Activated gamma-delta T cell (primary cell): ENCODE measurements at places on chromosomes 2 and 18.

DNA sequence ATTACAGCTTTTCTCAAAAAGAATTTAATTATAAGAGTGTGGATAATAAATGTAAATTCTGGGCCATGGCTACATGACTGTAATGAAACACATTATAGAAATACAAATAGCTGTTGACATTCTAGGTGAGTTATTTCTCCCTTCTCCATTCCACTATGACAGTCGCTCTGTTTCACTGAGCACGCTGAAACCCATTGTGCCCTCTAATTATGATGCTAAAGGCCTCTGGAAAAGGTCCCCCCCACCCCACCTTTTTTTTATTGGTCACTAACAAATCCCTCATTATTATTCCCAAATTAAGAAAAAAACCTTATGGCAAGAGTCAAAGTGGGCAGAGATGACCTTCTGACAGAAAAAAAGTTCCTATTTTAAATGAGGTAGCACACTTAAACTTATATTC is 285.0 kb upstream of the SIX3 start:
- no peak for DNase-seq

- no peak for DNase-seq
Measured at GRCh38 chr2:73386342-73386868, 769 bp downstream of the ALMS1 start.

GRCh38 chr2:64919261-64919660 is 69.9 kb upstream of the SLC1A4 start:
- no peak for DNase-seq

DNA sequence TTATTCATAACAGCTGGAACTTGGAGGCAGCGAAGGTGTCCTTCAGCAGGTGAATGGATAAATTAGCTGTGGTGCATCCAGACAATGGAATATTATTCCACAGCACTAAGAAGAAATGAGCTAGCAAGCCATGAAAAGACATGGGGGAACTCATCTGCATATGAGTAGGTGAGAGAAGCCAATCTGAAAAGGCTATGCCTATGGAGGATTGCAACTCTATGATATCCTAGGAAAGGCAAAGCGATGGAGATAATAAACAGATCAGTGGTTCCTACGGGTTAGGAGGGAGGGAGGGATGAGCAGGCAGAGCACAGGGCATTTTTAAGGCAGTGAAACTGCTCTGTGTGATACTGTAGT is 66.2 kb downstream of the ODC1 start:
- no peak for DNase-seq

DNA sequence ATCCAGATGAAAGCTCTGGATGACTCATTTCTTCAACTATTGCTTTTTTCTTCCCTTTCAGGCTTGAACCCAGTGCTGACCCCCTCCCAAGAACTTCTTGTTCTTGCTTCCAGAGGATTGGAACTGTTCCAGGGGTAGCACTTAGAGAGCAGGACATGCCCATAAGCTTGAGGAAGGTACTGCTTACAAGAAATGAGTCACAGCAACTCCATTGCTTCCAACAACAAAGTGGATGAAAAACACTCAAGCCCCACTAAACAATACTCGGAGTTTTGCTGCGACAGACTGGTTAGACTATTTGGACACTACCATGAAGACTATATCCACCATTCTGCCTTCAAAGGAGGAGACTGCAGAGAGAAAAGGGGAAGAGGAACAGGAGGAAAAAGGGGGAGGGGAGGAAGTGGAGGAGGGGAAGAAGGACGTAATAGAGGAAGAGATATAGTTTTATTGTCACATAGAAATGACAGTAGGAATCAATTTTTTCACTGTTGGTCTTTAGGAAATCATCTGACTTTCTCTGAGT is 1.6 kb upstream of the EPC2 start:
- no peak for DNase-seq

GRCh38 chr2:201859949-201860348 is 53.6 kb downstream of the CDK15 start:
- no peak for DNase-seq

GRCh38 chr2:73588177-73588576 is 54.0 kb downstream of the NAT8 start:
- DNase-seq, result no peak

GRCh38 chr2:135742325-135742757 is 686 bp downstream of the UBXN4 start:
- peak; percentile 43 for DNase-seq

- no peak for DNase-seq
Measured at GRCh38 chr2:237688081-237688480, 60.7 kb downstream of the LRRFIP1 start.

GRCh38 chr2:8682719-8683667 is 1.1 kb downstream of the ID2 start:
- peak; percentile 28 for DNase-seq

GRCh38 chr2:2804528-2804927 is 473.5 kb upstream of the MYT1L start:
- no peak for DNase-seq

DNA sequence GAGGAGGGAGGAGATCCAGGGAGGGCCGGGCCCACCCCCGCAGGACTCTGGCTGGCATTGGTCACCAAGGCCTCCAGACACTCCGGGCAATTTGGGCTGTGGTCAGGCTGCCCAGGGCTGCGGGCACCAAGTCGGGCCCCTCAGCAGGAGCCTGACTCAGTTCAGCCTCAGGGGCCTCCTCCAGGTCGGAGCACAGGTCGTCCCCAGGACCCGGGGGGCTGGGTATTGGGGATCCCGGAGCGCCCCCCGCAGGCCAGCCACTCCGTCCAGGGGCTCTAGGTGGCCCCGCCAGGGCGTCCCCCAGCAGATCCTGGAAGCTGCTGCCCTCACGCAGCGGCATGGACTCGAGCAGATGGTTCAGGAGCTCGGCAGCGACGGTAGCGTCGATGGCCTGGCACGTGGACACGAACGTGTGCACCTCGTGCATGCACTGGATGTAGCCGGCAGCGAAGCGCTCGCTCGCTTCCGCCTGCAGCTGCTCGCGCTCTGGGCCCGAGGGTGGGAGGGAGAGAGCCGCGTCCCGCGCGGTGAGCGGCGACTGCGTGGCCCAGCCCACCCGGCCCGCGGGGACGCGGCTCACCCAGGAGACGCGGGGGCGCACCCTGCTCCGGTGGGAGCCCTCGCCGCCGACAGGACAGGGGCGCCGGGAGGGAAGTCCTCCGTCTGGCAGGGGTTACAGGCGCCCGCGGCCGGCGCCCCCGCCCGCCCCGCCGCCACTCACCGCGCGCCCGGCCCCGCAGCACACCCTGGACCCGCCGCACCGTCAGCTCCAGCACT is 884 bp downstream of the HES6 start:
- DNase-seq, result peak; percentile 37

DNA sequence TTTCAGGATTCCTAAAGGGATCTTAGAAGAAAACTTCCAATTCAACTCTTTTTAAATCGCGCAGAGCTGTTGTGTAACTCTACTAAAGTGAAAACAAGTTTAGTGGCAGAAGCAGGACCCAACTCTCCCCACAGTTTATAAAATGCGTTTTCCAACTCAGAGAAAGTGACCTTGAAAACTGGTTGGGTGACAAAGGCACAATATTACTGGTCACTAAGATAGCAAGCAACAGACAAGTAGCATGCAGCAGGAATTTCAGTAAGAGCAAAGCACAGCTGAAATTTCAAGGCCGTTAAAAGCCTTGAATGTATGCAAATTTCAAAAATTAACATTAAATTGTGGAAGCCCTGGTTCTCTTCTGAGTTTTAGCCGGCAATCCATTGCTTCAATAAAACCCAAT is 66.9 kb downstream of the STK39 start:
- DNase-seq, result no peak

DNA sequence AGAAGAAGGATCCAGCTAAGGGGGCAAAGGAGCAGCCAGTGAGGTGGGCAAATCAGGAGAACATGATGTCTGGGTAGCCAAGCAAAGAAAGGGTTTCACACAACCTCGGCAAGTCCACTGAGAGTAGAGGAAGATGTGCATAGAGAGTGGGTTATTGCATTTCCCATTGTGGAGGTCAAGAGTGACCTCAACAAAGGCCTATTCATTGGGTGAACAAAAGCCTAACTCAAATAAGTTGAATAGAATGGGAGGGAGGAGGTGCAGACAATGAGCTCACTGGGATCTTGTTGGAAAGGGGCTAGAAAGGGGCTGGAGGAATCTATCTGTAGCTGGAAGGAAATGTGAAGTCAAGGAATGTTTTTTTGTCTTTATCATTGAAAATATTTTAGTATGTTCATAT is 14.0 kb upstream of the PDCL3 start:
- no peak for DNase-seq
